ENCODE measurements at places on chromosomes 7 and 10. TPM values are rescaled to one million over a fixed set of nuclear protein-coding genes. Genes with fewer than 3 reads are reported as not detected.

DNA sequence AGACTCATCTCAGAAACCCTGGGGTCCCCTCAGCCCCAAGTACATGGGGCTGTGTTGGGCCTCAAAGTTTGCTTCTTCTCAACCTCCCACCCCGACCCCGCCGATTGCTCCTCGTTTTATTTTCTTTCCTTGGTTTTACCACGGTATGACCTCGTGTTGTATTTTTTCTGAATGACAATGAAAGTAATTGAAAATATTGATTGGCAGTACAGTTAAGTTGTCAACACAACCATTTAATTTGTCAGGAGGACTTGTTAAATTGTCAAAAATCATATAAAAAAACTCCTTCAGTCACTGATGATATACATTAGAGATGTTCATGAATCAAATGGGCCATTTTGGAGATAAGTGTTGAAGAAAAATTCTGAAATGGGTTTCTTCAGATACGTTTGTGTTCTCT, 520.7 kb downstream of the LRMDA start:
- DNase-seq: no peak

- no peak for DNase-seq
Measured at GRCh38 chr10:51079331-51079730, 5.0 kb downstream of the PRKG1 start.

DNA sequence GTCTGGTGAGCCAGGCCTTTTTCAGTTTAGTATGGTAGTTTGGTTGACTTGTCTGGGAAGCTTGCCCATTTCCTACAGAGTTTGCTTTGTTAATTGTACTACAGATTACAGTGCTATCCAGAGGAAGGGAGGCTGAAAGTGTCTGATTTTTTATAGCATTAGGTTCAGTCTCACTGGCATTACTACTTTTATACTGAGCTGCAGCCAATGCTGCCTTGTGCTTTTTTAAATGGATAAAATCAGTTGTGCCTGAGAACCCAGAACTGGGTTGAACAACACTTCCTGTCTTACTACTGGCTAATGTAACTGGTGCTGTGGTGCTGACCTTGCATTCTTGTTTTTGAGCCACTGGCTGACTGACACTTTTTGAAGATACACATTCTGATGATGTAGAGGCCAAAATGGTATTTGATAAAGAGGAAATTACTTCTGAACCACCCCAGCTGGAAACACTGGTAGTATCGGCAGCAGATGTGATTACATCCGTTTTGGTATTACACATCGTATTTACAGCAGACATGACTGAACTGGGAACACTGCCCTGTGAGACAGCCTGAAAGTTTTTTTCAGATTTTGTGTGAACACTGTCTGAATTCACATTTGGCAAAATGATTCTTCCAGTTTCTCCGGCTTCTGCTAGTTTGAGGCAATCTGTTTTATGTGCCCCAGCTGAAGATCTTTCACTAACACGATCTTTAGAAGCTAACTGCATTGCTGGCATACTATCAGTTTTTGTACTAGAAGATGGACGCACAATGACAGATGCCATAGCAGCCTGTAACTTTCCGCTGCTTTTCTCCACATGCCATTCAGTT, 74.1 kb downstream of the NRBF2 start:
- peak; percentile 90 for DNase-seq

- DNase-seq: no peak
Measured at GRCh38 chr7:108132551-108133265, 2.5 kb upstream of the LAMB4 start.

DNA sequence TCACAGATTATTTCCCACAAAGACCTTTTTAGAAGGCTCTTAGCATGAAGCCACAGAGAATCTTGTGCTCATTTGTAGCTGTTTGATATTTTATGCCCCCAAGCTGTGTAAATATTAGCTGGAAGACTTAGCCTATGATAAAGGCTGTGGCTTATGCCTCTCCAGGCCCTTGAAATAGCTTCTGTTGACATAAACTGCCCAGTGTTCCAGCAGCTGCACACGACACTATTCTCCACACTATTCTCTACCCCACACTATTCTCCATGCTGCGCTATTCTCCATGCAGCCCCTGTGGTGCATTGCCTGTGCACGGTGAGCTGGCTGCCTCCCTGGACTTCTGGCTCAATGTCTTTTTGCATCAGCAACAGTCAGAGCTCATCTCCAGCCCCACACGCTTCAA, 13.1 kb downstream of the DDC start:
- DNase-seq: no peak

DNA sequence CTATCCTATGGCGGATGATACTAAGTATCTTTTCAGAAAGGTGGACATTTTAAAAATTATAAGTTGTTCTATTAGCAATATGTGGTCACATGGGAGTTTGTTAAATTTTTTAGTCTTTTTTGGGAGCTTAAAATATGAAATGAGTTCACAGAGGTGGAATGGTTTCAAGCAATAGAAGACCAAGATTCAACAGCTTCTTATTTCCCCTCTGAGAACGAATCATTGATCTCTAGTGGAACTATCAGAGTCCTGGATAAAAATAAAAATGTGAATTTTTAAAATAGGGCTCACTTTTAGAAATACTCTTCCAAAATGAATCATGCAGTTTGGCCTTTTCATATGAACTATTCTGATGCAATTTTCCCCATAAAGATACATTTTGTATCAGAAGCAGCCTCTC, 467.7 kb upstream of the KLF6 start:
- peak; percentile 53 for DNase-seq

The SFR1 gene
- 9.1 TPM for polyA plus RNA-seq

The GNG11 gene
- polyA plus RNA-seq: 84.7 TPM

The LIPM gene
- polyA plus RNA-seq: not detected

The SPDYE11 gene
- 0.65 TPM for polyA plus RNA-seq

The CCDC172 gene
- polyA plus RNA-seq: not detected

The GHRHR gene
- polyA plus RNA-seq: not detected

The NOS3 gene
- polyA plus RNA-seq: 0.61 TPM

The NANOS1 gene
- 0.15 TPM for polyA plus RNA-seq

The TCAF2 gene
- polyA plus RNA-seq: 2.7 TPM
